Dermis blood vessel endothelial cell (primary cell): ENCODE measurements at places on chromosomes 5 and 9.

DNA sequence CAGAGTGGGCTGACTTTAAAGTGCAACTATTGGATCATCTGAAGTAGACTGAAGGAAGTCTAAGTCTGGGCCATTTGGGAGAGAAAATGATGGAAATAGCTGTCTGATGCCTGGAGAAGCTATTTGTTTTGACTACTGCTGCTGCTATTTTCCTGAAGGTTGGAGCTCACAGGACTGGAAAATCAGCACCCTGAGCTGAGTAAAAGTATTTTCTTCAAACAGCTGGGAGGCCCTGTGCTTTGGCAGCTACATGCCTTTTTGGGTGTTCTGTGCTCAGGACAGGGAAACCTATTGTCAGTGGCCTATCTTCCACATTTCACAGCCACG lies 302.6 kb downstream of the ENC1 start:
- DNase-seq = no peak

DNA sequence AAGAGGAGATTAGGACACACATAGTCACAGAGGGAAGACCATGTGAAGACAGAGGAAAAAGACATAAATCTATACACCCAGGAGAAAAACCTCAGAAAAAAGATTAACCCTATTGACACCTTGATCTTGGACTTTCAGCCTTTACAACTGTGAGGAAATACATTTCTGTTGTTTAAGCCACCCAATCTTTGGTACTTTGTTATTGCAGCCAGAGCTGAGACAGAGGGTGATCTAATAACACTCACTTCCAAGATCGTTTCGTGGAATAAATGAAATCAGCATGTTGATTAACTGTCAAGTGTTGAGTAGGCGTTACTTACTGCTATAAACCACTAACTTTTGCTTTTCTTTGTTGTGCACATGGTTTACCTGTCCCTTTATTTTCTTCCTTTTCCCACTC lies 361.2 kb upstream of the RIOK2 start:
- no peak for DNase-seq

GRCh38 chr5:149271195-149271715 lies 404 bp upstream of the AFAP1L1 start:
- DNase-seq = no peak

DNA sequence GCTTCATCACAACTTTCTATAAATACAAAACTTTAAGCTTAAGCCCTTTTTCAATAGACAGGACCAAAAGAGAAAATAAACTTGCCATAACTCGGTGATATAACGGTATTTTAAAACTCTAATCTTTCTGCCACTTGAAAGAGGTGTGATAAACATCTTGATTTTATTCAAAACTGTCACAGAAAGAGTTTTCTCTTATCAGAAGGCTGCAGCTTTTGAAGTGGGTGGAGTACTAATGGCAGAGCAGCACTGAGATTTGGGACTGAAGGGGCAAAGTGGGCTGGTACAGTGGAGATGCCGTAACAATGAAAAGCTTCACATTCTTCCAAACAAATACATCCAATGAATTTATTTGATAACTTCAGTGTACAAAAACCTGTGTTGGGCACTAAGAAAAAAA lies 92.5 kb downstream of the FBXO38 start:
- DNase-seq = no peak

- DNase-seq = peak; percentile 94
Observed at GRCh38 chr5:176611435-176611834, 1.5 kb upstream of the GPRIN1 start.

GRCh38 chr5:178208540-178209227 lies 4.4 kb downstream of the HNRNPAB start:
- peak; percentile 35 for DNase-seq

GRCh38 chr9:17509151-17509550 lies 69.7 kb upstream of the SH3GL2 start:
- no peak for DNase-seq

DNA sequence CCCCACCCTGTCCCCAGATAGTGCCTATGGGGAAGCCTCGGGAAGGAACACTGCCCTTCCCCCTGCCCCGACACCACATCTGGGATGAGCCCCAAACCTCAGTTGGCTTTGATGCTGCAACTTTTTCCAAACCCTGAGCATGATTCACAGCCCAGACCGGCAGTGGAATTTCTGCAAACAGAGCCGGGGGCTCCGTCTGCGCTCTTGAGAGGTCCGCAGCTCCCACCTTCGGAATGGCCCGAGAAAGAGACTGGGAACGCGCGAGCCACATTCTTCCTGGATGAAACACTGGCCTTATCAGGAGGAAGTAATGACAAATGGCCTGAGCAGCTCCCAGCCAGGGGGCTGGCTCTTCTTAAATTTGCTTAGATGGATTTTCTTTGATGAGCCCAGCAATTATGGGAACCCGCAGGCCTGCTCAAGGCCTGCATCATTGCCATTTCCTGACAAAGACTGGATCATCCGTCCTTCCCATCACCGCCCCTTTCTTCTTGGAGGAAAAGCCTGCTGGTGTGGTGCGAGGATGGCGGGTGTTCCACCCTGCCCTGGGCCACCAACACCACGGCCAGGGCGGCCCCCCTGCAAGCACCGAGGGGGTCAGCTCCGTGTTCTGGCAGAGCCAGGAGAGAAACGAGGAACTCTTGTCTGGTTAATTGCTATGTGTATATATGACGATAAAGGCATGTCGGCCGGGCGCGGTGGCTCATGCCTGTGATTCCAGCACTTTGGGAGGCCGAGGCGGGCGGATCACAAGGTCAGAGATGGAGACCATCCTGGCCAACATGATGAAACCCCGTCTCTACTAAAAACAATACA lies 38.8 kb upstream of the COL5A1 start:
- DNase-seq = peak; percentile 62

GRCh38 chr5:53424686-53425615 lies 55.5 kb upstream of the FST start:
- peak; percentile 9 for DNase-seq

DNA sequence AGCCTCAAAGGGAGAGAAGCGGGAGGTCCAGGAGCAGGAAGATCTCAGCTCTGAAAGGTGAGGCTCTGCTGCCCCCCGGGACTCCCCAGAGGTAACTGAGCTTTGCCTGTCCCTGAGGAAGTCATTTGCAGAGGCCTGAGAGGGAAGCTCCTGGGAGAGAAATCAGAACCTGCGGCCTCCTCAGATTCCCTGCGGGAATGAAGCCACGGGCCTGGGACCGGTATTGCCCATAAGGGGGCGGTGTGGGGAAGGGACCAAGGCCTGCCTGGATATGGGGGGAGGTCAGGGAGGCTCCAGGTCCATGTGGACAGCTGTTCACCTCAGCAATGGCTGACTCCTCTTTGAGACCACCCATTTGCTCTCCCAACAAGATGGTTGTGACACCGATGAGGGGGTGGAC lies 1.3 kb downstream of the SPATA31E1 start:
- no peak for DNase-seq

DNA sequence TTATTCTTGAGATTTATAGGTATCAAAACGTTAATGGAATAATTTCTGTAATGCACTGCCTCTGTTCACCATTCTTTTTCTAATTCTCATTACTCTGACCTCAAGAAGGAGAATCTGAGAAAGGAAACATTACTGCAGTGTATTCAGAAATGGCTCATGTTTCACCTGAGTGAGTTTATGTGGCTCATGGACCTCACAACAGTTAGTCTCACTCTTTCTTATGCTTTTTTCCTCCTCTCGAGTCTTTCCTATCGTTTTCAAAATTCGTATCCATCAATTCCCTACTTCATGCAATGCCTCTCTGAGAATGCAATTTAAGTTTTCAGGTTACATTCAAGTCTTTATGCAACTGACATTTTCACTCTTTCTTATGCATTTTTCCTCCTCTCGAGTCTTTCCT lies 9.6 kb downstream of the CDH10 start:
- DNase-seq = no peak

DNA sequence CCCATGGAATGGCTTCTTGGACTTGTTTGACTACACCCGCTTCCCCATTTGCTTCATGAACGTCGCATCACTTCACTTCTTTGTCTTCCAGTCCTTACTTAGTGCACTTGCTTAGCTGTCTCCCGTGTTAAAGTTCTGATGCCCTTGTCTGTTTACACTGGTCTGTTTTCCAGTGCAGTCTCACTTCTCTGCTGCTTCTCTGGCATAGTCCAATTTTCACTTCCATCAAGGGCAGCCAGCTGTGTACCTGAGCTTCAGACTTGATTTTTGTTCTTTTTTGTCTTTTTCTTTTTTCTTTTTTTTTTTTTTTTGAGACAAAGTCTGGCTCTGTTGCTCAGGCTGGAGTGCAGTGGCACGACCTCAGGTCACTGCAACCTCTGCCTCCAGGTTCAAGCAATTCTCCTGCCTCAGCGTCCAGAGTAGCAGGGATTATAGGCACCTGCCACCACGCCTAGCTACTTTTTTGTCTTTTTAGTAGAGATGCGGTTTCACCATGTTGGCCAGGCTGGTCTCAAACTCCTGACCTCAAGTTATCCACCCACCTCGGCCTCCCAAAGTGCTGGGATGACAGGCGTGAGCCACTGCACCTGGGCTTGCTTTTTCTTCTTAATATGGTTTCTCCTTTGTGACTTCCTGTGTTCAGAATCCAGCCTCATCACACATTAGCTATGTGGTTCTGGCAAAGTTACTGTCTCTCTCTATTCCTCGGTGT lies 75.4 kb downstream of the LRRC70 start:
- no peak for DNase-seq

DNA sequence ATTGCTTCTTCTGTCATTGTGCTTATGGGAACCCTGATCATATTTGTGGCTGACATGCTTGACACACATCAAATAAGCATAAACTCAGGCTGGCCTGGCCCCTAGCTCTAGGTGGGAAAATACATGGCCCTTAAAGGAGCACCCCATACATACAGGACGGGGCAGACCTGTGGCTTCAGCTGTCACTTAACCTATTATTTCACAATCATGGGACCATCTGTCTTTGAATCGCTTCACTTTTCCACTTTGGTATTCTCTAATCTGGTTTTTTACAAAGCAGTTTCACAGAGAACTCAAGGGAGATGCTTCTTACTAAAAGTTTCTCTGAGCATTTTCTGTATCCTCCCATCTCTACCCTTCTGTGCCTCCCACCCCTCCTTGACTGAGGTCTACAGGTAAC lies 34.6 kb upstream of the LRRTM2 start:
- DNase-seq = no peak

- no peak for DNase-seq
Observed at GRCh38 chr5:14464671-14465070, 116.9 kb upstream of the OTULINL start.

DNA sequence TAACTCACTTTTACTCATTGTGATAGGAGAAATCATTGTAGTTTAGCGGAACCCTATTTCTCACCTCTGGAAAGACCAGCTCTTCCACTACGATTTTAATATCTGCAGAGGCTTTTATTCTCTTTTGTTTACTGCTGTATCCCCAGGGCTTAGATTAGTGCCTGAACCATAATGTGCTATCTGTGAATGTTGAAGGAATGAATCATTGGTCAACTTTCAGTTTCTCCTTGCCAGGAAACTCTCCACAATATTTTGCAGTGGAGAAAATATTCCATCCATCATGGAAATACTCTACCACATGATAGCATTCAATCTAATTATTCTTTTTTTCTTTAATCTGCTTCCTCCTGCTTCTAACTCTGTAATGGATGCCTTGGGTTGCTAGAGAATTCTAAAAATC lies 263.5 kb upstream of the PTPRD start:
- DNase-seq = peak; percentile 35

GRCh38 chr5:142811866-142812557 lies 41.8 kb downstream of the ARHGAP26 start:
- peak; percentile 78 for DNase-seq

GRCh38 chr9:72574156-72574810 lies 52.9 kb downstream of the TMC1 start:
- no peak for DNase-seq

DNA sequence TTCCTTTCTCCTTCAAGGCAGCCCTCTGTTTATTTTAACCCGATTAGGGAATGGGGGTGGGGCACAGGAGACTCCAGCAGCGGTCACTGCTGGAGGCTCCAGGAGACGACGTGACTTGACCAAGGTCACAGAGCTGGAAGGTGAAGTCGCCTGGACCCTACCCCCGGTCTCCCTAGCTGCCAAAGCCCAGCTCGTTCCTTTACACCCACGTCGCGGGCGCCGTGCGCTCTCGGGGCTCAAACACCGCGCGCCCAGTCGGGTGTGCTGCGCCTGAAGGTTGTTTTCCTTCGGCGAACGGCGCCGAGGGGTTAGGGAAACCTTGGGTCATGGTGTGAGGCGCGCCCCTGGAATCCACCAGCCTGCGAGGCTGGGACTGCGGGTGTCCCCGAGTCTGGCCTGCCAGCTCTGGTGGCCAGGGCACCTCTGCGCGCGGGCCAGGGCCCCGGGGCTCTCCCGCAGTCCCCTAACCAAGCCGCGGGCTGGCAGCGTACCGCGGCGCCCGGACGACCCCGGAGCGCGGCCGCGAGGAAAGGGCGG lies 747 bp upstream of the UNC5A start:
- no peak for DNase-seq

DNA sequence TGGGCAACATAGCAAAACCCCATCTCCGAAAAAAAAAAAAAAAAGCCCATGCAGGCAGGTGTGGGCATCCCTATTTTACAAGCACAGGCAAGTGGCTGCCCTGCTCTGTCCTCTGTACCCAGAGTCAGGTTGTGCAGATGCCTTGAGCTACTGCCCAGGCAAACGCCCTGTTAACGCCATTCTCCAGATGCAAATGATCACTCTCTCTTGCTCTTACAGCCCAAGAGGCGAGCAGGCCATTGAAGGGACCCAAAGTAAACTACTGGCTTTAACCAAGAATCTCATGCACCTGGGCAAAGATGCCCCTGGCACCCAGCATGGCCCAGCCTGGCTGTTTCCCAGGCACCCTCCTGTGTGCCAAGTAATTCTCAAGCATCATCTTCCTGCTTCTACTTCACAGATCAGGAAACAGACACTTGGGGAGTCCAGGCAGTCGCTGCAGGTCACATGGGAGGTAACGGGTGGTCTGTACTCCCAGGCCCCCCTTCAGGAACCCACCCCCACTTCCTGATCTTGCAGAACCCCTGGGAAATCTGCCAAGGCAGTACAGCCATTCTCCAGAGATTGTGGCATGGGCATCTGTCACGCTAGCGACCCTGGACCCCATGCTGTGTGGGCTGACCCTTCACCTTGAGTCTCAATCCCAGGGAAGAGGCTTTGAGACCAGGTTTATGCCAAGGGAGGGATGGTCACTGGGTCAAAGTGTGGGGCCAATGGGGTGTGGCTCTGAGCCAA lies 14.2 kb downstream of the EEIG1 start:
- peak; percentile 34 for DNase-seq

GRCh38 chr9:95201206-95201605 lies 116.3 kb downstream of the FANCC start:
- DNase-seq = no peak

DNA sequence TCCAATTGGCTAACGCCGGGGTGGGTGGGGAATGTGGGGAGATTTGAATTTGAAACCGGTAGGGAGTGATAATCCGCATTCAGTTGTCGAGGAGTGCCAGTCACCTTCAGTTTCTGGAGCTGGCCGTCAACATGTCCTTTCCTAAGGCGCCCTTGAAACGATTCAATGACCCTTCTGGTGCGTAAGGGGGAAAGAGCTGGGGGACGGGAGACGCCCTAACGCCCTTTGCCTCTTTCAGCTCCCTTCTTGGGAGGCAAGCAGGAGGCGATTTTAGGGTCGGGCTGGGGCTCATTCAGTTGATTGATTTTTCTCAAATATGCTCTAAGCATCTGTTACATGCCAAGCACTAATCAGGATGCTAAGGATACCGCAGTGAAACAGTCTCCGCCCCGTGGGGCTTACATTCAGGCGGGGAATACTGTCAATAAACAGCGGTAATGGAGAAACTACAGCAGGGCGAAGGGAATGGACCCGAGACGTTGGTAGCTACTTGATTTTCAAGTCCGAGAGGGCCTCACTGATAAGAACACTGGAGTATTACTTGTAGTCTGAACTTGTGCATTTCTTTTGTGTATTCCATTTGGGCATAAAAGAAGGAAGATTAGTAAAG lies at the start of gene HMMR:
TSS of gene HMMR (plus strand) at position 71 of the 610 bp plus-strand sequence. CDS start at position 132, 61 bp downstream.
- peak; percentile 45 for DNase-seq

GRCh38 chr5:136560126-136560525 lies 194.8 kb upstream of the TRPC7 start:
- no peak for DNase-seq
